ENCODE measurements at places on chromosomes 4 and X.

- no peak for DNase-seq
Observed at GRCh38 chr4:24662056-24662455, 77.7 kb upstream of the DHX15 start.

- DNase-seq, result no peak
Observed at GRCh38 chr4:23035521-23036056, 342.9 kb downstream of the GBA3 start.

DNA sequence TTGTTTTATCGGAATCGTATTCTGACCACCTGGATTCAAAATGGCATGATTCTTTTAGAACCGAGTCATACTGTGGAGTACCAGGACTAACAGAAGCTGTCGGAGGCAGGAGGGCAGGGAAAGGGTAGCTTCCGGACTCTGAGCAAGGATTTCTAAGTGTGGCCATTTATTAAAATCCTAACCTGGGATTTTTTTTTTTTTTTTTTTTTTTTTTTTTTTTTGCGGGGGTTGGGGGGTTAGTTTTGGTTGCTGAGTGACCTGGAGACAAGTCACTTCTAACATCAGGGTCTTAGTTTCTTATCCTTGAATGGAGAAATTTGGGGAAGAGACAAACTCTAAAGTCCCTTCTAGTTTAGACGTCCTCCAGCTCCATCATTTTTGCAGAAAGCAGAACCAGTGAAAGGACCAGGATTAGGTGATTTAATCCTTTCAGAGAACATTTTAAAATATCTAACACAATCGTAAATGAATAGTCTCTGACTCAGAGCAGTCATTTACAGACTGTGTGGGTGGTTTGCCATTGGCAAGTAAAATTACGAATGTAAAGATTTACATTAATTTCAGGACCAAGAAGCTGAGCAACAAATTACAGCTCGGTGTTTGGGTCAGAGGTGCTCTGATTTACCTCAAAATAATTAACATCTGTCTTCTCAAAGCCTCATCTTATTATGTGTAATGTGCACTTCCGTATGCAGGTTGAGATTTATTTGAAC, 7.3 kb downstream of the SLC25A5 start:
- no peak for DNase-seq

- DNase-seq, result no peak
Observed at GRCh38 chrX:154354516-154354915, 19.9 kb downstream of the FLNA start.

- no peak for DNase-seq
Observed at GRCh38 chr4:153265306-153266047, 61.2 kb downstream of the TRIM2 start.

DNA sequence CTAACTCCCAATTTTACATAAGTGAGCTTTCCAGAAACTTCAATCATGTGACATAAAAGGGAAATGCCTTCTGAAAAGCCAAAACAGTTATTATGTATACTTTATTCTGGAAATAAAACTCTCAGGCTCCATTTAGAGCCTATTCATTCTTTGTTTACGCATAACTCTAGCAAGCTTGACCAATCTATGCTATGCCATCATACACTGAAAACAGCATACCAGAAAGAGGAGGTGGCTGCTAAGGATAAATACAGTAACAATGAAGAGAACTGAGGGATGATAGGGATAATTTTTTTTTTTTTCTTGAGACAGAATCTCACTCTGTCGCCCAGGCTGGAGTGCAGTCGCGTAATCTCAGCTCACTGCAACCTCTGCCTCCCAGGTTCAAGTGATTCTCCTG, 24.4 kb downstream of the CDKL2 start:
- DNase-seq, result no peak

DNA sequence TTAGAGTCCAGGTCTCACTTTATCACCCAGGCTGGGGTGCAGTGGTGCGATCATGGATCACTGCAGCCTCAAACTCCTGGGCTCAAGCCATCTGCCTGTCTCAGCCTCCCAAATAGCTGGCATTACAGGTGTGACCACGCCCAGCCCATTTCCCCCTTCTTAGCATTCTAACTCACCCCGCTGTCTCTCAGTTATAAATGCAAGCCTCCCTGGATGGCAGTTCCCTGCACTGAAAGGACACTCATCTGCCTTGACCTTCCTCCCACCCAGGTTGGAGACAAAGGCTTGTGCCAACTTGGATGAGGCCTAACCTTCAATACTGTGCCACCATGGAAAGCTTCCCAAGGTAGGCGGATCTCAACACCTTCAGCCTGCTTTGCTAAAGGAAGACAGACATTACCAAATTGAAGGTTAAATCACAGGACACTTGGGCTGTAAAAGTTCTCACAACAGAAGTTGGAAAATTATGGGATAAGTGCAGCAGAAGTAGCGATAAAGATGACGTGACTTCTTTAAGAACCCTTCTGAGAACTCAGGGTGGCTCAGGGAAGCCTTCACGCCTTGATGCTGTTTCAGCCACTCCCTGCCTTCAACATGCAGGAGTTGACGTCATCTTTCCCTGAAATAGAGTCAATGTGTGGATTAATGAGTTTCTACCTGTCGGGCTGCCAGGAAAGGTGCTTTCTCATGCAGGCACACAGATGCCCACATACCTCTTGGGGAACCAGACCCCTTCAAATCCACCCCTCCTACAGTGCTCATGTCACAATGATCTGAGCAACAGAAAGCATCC, 10.6 kb upstream of the GPM6B start:
- no peak for DNase-seq

DNA sequence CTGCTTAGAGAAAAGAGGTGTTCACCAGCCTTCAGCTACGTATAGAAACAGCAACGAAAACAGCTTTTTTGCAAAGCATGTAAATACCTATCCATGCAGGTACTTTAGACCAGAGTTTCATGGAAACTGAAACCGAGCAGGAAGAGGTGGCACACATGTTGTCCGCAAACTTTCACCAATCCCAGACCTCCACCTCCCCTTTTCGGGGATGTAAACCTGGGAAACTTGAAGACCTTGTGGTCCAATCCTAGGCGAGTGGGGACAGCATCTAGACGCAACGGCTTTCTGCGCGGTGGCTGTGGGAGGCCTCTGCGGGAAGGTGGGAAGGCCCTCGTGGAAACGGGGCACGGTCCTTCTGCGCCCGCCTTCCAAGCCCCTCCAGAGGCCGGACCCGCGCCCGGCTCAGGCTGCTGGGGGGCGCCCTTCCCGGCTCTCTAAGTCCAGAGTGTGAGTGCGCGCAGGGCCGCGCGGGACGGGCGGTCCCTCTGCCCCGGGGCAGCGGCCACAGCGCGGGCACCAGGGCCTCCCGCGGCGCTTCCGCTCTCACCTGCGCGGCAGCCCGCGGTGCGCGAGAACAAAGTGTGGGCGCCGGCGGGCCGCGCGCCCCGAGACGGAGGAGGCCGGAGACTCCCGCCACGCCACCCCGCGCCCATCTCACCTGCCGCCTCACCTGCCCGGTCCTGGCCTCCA, 830 bp upstream of the SHROOM2 start:
- no peak for DNase-seq

GRCh38 chr4:83830138-83830888, 294.4 kb downstream of the GPAT3 start:
- no peak for DNase-seq

DNA sequence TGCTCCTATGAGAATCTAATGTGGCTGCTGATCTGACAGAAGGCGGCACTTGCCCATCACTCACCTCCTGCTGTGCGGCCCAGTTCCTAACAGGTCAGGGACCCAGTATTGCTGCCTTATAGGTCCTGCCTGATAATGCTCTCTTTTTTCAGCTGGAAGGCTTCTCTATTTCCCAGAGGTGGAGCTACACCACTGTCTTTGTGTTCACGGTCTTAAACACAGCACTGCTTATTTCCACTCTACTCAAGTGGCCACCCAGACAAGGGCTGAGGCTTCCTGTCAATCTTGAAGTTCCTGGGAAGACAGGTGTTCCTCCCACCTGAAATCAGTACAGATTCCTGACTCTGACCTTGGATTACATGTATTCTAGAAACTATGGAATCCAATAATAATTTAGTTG, 270.6 kb downstream of the NR3C2 start:
- no peak for DNase-seq

GRCh38 chrX:136659174-136659573, 11.2 kb downstream of the CD40LG start:
- DNase-seq, result no peak

- no peak for DNase-seq
Observed at GRCh38 chr4:175480404-175480803, 331.7 kb downstream of the GPM6A start.

DNA sequence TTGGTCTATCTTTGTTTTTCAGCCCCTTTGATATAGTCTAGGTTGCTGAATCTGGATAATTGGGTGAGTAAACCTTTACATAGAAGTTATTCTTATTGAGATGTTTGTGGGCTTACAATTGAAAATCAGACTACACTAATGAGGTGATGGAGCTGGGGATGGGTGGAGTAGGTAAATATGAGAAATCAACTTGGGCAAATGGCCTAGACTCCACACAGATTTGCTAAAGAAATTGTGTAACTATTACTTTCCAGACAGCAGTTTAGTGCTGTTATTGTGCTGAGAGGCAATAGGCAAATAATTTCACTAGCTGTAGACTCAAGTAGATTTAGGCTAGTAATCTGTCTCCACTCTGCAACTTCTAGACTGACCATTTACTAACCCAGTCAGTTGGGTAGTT, 8.2 kb downstream of the DIAPH2 start:
- no peak for DNase-seq

GRCh38 chr4:144868309-144868708, 222.4 kb downstream of the HHIP start:
- no peak for DNase-seq

GRCh38 chr4:80232707-80233370, 33.6 kb upstream of the FGF5 start:
- DNase-seq, result no peak

GRCh38 chr4:157992038-157992705, 180.7 kb downstream of the GASK1B start:
- no peak for DNase-seq

DNA sequence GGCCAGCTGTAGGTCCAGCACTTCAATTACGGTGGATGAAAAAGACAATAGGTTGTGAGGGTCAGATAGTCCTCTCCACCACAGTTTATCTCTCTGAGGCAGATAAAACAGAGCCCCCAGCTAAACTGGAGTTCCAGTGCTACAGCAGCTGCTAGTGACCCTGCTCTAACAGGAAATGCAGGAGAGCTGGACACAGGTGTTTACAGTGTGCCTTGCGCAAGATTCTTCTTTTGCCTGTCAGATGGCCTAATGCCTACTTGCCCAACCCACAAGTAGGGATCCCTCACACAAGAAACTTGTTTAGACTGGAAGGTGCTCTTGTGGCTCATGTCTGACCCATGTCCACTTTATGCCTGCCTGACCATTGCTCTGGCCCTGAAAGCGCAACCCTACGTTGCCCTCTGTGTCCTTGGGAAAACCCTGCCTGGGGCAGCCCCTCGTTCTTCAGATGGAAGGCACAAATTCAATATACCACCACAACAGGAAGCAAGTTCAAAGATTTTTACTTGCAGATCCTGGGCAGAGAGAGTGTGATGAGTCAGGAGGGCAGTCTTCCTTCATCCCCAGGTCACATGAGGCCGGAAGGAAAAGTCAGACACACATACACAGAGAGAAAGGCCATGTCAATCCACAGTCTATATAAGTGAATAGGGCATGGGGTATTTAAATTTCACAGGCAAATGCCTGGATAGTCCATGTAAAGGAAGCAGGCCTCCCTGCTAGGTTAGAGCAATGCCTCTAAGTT, 105.1 kb upstream of the ADGRL3 start:
- DNase-seq, result no peak

DNA sequence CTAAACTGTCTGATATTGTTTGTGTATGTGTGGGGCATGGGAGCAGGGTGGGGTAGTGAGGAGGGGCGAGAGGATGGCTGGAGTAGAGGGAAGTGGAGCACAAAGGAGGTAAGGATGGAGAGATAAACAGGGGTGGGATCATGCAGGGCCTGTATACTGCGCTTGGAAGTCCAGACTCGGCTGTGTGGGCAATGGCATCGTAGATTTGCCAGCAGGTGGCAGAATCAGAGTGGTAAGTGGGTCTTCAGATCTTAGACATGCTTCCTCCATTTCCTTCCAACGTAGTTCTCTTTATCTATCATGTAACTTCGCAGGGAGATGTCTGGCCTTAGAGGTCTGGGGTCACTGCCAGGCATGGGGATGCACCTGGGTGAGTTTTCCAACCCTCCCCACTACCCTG, 155.5 kb downstream of the PDGFRA start:
- DNase-seq, result no peak

GRCh38 chrX:1165535-1166196, 46.8 kb downstream of the CRLF2 start:
- DNase-seq, result no peak

GRCh38 chr4:64935469-64936001, 526.3 kb upstream of the TECRL start:
- DNase-seq, result no peak

GRCh38 chr4:81427344-81427821, 44.3 kb downstream of the RASGEF1B start:
- no peak for DNase-seq

- no peak for DNase-seq
Observed at GRCh38 chr4:152464030-152464823, 71.7 kb downstream of the FBXW7 start.

DNA sequence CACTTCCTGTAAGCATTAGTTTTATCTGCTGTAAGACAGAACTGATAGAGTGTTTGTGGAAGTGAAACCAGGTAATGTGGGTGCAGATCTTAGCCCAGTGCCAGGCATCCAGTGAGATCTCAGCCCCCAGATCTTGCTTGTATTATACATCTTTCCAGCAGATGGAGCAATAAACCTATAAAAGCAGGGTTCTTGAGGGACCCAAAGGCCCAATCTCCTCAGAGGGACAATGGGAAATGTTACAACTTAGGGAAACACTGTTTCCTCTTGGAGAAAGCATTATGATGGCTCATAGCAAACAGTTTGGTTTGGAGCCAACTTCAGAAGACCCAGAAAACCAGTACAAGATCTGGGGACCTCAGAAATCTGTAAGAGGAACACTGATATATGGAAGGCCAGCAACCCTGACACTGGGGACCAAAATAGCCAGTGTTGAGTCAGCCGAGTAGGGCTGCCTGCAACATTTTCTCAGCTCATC, 206.3 kb downstream of the SLC7A11 start:
- DNase-seq, result no peak

DNA sequence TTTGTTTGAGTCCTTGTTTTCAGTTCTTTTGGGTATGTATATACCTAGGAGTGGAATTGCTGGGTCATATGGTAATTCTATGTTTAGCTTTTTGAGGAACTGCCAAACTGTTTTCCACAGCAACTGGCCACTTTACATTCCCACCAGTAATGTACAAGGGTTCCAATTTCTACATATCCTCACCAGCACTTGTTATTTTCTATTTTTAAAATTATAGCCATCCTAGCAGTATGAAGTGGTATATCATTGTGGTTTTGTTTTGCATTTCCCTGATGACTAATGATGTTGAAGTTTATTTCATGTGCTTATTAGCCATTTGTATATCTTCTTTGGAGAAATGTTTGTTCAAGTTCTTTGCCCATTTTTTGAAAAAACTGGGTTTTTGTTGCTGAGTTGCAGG, 39.6 kb downstream of the TMEM164 start:
- no peak for DNase-seq

DNA sequence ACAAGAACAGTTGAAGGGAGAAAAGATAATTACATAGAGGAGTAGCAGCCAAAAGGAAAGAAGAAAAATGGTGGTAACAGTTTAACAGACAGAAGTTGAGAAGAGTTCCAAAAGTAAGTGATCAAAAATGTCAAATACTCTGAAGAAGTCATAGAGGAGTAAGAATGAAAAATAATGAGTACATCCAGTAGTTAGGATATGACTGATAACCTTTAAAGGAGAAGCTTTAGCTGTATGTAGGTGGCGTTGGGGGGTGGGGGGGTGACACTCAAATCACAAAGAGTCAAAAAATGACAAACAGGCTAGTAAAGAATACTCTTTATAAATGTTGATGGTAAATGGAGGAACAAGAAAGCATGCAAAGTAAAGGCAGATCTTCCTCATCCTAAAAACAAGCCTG, 40.6 kb downstream of the RAB33A start:
- no peak for DNase-seq

Data from activated T-cell treated with anti-CD3 and anti-CD28 coated beads, Interleukin-2, amount 50 U/mL, for 24 hours (primary cell).